ENCODE measurements at places on chromosomes 1 and 21.

GRCh38 chr1:14061204-14061603 is 361.2 kb downstream of the PRDM2 start:
- DNase-seq: no peak

GRCh38 chr1:209420276-209420675 is 163.2 kb upstream of the CAMK1G start:
- DNase-seq: no peak

- no peak for DNase-seq
Measured at GRCh38 chr21:35377505-35378090, 328.5 kb upstream of the RUNX1 start.

- no peak for DNase-seq
Measured at GRCh38 chr1:155850345-155850744, 6.7 kb downstream of the GON4L start.

DNA sequence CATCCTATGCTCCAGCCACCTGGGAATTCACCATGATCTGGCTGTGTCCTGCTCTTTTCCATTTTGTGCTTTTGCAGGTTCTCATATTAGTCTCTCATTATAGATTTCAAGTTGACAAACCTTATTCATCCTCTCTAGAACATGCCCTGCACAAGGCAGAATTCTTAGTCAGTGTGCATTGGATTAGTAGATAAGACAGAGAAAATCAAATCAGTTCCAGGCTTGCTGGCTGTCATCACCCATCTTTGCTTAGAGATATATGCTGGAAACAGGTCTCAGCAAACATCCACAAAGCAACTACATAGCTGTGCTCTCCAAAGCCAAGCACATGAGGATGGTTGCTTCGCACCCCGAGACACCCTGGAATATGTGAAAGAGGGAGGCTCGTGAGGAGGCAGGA is 24.8 kb downstream of the TSPAN2 start:
- no peak for DNase-seq

GRCh38 chr1:212518188-212519054 is 85.7 kb downstream of the NENF start:
- no peak for DNase-seq

DNA sequence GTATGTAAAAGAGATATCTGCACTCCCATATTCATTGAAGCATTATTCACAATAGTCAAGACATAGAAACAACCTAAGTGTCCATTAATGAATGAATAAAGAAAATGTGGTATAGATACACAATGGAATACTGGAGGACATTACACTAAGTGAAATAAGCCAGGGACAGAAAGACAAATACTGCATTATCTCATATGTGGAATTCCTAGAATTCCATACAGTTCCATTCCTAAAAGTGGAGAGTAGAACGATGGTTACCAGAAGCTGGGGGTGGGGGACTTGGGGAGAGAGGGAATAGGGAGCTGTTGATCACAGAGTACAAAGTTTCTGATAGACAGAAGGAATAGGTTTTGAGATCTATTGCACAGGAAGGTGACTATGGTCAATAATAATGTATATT is 7.4 kb downstream of the TMED5 start:
- no peak for DNase-seq

DNA sequence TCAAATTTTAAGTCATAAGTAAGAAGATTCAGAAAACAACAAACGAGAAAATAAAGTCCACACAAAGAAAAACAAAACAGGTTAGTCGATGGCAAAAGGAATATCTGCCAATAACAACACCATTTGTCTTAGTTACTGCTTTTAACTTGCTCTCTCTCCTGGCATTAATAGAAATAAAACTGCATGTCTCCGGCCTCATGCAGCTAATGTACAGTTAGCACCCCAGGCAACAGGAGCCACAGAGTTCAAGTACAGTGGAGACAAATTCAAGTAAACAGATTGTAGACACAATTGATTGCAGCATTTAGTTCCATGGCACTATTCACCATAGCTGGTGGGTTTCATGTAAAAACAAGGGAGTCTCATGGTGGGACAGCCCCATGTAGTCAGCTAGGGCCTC is 33.5 kb downstream of the SUSD4 start:
- no peak for DNase-seq

DNA sequence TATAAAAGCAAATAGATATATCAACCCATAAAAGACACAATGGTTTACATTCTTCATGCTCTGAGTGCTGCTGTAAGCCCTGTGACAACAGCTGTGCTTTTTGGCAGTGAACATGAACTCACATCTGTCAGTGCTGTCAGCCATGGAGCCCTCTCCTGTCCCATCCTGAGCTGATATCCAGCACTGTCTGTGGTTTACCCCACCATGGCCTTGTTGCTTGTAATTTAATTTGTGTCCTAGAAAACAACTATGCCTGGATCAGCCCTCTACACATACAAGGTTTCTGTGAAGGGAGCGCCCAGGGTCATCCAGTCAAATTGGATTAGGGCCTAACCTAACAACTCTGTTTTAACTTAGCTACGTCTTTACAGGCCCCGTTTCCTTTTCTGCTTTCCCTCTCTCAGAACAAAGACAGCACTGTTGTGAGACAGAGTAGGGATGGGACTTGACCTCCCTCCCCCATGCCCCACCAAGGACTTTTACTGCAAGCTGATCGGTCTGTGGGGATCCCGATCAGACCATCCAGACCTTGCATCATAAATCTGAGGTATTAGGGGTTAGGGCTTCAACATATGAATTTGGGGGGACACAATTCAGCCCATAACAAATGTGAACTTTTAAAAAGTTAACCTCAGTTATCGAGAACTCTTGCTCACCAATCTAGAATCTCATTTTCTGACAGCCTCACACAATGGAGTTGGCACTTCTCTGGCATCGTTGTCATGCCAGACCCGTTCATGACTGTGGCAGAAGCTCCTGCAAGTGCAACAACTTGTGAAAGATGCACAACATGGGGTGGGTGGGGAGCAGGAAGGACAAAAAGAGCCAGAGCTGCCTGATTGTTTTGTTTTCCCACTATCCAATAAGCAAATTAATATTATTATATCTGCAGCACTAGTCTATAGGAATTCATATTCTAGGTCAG is 16.4 kb upstream of the SLC44A3 start:
- no peak for DNase-seq

GRCh38 chr1:108560189-108560873 is 431 bp downstream of the EEIG2 start:
- no peak for DNase-seq

- no peak for DNase-seq
Measured at GRCh38 chr1:76425201-76426145, 350.9 kb downstream of the ST6GALNAC3 start.

DNA sequence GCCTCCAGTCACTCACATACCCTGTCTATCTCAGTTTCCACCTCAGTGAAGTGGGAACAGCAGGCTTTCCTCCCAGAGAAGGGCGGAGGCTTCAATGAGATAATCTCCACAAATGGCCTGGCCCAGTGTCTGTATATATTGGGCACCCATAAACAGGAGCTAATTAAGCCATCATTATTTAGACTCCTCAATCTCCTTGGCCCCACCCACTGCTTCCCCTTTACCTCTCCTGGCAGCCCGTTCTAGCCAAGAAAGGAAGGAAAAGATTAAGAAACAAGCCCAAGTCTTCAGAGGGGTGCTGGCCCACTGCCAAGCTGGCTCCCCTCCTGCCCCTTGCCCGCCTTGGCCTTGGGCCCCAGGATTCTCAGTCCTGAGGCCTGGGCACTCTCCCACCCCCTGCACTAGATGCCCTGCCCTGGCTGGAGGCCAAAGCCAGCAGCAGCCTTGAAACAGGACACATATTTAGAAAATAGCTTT is 15.9 kb upstream of the EPB41 start:
- DNase-seq: no peak

GRCh38 chr1:108125312-108126138 is 74.6 kb downstream of the SLC25A24 start:
- peak; percentile 39 for DNase-seq

GRCh38 chr1:233897325-233898162 is 6.9 kb upstream of the SLC35F3 start:
- no peak for DNase-seq

DNA sequence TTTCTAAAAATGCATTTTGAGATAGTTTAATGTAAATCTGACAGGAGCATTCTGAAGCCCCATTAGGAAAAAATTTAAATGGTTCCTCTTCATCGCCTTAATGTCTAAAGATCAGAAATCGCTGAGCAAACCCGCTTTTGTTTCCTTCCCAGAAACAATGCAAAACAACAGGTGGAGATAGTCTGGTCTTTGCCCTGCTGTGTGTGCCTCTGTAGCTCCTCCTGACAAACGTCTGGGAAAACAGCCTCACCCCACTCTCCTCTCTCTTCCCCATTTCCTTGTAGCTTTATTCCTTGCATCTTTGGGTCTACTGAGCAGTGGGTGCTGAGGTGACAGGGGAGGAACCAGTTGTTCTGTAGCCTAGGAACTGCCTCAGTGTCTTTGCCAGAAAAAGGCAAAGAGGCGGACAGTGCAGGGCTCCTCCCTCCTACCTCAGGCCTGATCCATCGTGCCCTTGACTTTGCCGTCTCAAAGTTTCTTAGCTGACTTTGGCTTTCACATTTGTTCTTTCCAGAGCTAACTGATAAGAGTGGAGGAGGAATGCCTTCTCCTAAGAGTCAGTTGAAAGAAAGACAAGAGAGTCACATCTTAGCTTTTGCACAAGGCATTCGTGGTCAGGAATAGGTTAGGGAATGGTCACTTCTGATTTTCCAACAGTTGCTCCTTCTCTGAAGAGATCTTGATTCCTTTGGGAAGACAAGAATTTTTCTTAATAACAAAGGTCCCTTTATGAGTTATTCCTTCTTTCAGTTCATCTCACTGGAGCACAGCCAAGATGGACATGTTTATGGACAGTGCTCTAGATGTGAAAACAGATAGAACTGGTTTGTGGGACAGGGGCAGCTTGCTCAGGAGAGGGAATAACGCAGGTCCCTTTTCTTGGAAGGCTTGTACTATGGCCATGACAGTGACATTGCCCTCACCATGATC is 24.9 kb downstream of the SYT11 start:
- DNase-seq: no peak

GRCh38 chr1:11713095-11713494 is 21.6 kb downstream of the DRAXIN start:
- no peak for DNase-seq

DNA sequence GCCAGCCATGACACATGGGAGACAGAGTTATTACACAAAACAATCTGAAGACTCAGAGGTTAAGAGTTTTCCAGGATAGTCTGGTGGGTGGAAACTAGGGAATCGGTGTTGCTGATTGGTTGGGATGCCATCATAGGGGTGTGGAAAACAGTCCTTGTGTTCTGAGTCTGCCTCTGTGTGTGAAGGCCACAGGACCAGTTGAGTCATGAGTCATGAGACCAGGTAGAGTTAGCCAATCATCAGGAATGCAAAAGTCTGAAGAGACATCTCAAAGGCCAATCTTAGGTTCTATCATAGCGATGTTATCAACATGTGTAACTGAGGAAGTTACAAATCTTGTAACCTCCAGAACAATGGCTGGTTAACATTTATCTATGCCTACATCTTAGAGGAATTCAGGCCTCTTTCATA is 49.7 kb upstream of the NEK7 start:
- DNase-seq: no peak

GRCh38 chr1:70401974-70402373 is 9.1 kb upstream of the CTH start:
- no peak for DNase-seq

GRCh38 chr1:20353836-20354235 is 63.2 kb downstream of the VWA5B1 start:
- no peak for DNase-seq

DNA sequence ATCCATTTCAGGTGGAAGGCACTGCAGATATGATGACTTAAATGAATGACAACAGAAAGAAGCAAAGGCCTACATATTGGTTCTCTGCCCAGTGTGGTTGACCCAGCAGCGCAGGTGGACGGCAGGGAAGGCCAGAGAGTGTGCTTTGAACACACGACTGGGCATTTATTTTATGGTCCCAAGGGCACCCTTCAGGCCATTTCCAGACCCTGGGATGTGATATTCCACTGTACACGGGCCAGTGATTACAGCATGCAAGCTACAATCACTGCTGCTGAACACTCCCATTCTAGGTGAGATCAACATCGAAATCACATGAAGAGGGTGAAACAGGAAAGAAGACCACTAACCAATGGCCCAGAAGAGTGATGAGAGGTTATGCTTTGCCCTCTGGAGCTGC is 33.8 kb downstream of the PCNX2 start:
- DNase-seq: no peak

DNA sequence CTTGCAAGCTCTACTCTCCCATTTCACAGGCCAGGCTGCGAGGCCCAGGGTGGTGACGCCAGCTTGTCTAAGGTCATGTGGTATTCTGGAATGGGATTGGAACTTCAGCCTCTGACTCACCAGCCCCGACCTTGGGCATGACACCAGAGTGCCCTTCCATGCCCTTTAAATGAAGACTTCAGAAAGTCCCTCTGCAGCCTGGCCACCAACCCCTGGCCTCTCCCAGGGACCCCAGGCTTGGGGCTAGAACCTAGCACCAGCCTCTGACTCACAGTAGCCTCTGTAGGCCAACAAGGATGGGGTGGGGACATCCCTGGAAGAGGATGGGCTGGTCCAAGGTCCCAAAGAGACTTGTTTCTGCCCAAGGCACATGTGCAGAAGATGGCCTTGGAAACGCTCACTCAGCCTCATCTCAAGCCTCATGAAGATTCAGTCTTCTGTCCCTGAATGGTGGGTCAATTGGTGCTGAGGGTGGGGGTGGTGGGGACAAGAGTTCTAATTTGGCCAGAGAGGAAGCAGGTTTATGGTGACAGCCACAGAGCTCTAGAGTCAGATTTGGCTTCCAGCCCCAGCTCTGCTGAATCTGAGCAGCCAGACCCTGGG is 36.1 kb upstream of the RUNX3 start:
- no peak for DNase-seq

DNA sequence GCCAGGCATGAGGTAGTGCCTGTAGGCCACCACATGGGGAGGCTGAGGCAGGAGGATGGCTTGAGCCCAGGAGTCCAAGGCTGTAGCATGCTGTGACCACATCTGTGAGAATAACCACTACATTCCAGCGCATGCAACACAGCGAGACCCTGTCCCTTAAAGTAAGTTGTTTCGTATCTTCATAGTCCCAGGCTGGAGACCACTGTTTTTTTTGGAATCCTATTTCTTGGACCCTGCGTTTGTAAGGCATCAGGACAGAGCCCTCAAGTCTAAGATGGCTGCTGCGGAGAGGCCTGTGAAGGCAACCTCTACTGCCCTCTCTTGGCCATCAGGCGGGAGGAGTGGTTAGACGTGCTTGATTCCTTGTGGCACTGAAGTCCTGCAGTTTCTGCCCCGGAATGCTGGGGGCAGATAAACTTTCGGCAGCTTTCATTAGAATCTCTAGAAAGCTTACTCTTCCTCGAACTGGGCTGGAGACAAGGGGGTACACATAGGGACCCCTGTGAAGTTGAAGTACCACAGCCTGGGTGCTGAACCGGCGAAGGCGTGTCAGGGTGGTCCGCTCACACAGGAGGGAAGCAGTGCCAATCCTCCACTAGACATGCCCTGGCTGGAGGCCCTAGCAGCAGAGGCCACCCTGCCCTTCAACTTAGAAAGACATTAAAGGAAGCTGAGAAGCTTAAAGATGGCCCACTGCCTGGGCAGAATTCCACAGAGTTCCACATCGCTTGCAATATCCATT is 36.6 kb downstream of the RABIF start:
- DNase-seq: no peak

DNA sequence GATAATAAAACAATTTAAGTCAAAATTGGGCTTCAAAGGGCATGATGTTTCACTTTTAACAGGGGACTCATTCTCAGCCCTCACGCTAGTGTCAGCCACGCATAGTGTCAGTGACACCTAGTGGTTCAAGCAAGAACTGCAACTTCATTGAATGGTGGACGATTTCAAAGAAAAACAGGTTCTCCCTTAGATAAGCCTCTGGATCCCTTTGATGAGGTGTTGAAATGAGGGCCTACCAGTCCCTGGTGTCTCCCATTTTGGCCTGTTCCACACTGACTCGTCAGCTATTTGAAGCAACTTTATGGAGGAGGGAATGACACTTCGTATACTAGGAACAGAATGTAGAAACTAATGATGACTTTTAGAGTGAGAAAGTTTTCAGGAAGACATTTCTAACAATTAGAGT is 56.2 kb downstream of the FCRL5 start:
- DNase-seq: peak; percentile 45
